ENCODE measurements at places on chromosomes 6 and 20. TPM values are rescaled to one million over a fixed set of nuclear protein-coding genes. Genes with fewer than 3 reads are reported as not detected.

DNA sequence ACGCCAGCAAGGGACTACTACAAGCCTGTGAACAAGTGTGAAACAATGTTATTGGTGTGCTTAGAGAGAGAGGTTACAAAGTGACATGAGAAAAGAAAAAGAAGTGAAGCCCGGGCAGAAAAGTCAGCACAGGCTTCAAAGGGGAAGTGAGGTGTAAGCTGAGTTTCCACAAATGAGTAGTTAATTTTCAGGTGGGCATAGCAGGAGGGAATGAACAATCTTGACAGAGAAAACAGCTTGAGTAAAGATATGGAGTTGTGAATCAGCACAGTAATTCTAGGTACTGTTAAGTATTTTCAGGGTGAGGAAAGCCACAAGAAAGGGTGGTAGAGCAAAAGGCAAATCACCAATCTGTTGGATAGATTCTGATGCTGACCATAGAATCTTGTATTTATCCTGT, 4.3 kb downstream of the KCNQ5 start:
- no peak for DNase-seq

- DNase-seq: no peak
These were observed 2.4 kb downstream of the AMD1 start for GRCh38 chr6:110876806-110877564.

DNA sequence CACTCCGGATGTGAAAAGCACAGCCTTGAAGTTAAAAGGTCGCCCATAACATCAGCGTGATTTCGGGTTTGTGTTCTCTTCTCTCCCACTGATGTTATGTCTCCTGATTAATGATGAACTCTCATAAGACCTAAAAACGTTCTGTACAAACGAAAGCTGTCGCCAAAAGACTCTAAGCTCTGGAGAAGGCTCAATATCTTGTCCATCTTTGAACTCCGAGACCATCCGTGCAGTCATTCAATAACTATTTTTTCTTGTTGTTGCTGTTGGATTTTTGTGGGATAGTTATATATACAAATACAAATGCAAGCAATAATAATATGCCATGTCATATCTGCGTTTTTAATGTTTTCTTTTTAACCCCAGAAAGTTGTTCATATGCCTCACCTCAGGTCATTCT, 291.8 kb upstream of the MARCKS start:
- DNase-seq: no peak

GRCh38 chr6:158780988-158781691, 38.0 kb downstream of the EZR start:
- DNase-seq: no peak

- no peak for DNase-seq
These were observed 214.6 kb downstream of the PRL start for GRCh38 chr6:22082218-22082617.

DNA sequence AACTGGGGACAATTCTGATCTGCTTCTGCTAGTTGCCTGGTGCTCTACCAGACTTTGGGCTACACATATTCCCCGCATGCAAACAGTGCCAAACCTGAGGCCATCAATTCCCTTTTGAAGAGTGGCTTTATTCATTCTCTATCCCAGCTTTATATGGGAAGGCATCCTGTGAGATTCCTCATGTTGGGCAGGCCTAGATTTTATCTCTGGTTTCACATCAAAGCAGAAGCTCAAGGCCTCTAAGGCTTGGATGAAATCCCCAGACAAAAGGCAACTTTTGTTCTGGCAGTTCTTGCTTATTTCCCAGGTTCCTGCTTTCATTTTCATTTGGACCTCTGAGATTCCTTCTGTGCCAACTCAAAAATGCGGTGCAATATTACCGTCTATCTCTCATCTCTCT, 648.8 kb downstream of the QKI start:
- no peak for DNase-seq

- no peak for DNase-seq
These were observed 124.2 kb downstream of the PLEKHG1 start for GRCh38 chr6:150723857-150724256.

- DNase-seq: no peak
These were observed 50.8 kb downstream of the UTRN start for GRCh38 chr6:144335914-144336313.

The TM9SF4 gene
- total RNA-seq: 39.6 TPM

The SCUBE3 gene
- 1.4 TPM for total RNA-seq

The TFAP2D gene
- not detected for total RNA-seq

Data from kidney epithelial cell (primary cell).